ENCODE measurements at places on chromosomes 13 and 19. TPM values are rescaled to one million over a fixed set of nuclear protein-coding genes. Genes with fewer than 3 reads are reported as not detected.

- peak; percentile 45 for DNase-seq
Observed at GRCh38 chr13:27665333-27665732, 43.6 kb downstream of the POLR1D start.

GRCh38 chr19:55209693-55210472, 582 bp upstream of the PTPRH start:
- DNase-seq: peak; percentile 95

GRCh38 chr19:2109046-2109864, 12.5 kb downstream of the IZUMO4 start:
- no peak for DNase-seq

GRCh38 chr19:23403581-23404324, 8.5 kb upstream of the ZNF91 start:
- DNase-seq: peak; percentile 38

GRCh38 chr19:46404753-46405468, 8.5 kb downstream of the CCDC8 start:
- DNase-seq: peak; percentile 32

DNA sequence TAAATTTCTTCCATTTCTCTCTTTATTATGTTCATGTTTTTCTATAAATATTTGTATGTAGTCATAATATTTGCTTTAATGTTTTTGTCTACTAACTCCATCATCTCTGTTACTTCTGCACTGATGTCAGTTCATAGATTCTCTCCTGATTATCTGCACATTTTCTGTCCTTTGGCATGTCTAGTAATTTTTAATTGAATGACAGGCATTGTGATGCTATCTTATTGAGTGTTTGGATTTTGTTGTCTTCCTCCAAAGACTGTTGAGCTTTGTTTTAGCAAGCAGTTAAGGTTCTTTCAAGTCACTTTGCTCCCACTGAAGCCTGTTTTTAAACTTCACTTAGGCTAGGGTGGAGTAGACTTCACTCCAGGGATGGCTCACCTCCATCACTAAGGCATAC, 276.8 kb downstream of the DLEU7 start:
- DNase-seq: no peak

- no peak for DNase-seq
Observed at GRCh38 chr13:62613819-62614218, 1198.2 kb upstream of the PCDH20 start.

GRCh38 chr13:30715837-30716236, 19.5 kb upstream of the ALOX5AP start:
- DNase-seq: no peak

SCN1B gene
- total RNA-seq: 0.73 TPM

GRCh38 chr13:26561651-26562511, 4.4 kb downstream of the WASF3 start:
- no peak for DNase-seq

LHB gene
- not detected for total RNA-seq

GRCh38 chr19:58569943-58570670, 3.0 kb downstream of the MZF1 start:
- DNase-seq: no peak

C19orf47 gene
- 35.7 TPM for total RNA-seq

RFPL4AL1 gene
- not detected for total RNA-seq

OVOL3 gene
- total RNA-seq: not detected

CASP14 gene
- total RNA-seq: not detected

- DNase-seq: no peak
Observed at GRCh38 chr13:26604784-26605545, 47.5 kb downstream of the WASF3 start.

DNA sequence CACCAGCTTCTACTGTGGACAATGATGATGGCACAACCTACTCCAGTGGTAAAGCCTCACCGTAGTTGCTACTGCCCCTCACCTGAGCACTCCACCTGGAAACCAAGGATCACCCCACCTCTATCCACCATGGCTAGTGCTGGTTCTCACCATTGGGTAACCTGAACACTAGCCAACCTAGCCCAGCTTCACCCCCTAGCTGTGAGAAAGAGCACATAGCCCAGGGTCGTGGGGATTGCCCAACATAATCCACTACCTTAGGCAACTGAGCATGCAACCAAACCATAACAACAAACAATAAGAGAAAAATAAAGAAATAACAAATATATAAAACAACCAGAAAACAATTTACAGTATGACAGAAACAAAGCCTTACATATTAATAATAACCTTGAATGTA, 560.1 kb downstream of the DIAPH3 start:
- no peak for DNase-seq

DNA sequence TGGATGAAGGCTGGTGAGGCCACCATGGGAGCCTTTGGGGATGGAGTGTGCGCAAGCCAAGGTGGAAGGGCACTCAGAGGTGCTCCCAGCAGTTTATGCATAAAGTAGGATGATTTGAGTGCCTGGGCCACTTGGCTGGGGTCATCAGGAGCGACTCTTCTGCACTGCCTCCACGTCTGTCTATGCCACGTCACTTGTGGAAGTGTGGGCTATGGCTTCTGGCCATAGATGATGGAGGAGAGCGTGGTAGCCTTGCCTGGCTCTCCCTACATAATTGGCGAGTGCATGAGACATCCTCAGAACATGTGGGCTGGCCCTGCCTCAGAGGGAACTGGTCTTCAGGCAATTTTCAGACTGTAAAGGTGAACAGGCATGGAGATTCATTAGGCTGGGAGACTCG, 182.9 kb downstream of the TEX29 start:
- DNase-seq: no peak

- DNase-seq: peak; percentile 80
Observed at GRCh38 chr13:110560601-110561343, 750 bp downstream of the RAB20 start.

CEACAM18 gene
- total RNA-seq: not detected

GRCh38 chr19:17997969-17998826, 9.8 kb upstream of the ARRDC2 start:
- peak; percentile 34 for DNase-seq

- DNase-seq: no peak
Observed at GRCh38 chr13:106596275-106596937, 28.5 kb upstream of the ARGLU1 start.

DNA sequence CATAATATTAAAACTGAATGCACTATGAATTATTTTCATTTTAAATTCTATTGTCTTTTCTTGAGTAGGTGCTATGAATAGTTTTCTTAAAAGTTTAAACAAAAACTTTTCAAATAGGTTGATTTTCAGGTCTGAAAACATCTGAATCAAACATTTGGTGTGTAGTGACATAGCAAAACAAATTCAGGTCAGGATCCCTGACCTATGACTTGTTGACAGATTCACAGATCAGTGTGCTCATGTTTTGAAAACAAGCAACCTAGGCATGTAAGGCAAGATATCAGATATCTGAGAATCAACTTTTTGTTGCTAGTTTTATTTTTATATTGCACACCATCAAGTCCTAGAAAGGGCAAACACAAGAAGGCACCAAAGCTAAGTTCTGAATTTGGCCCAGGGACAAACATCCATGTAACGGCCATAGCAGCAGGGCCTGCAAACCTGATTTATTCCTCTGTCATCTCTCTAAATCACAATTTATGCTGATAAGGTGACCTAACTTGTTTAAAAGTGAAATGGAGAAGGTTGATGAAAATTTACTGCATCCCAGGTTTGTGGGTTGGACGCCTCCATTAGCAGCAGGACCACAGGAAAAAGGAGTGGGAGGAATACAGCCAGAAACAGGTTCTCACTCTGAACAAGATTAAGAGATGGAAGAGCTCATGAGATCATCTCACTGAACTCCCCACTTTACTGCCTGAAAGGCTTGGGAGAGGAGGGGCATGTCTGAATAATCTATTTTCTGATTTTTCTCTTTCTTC, 337.7 kb downstream of the KCNRG start:
- no peak for DNase-seq
